Motor neuron (in vitro differentiated cells): ENCODE measurements at places on chromosomes 7 and 10.

GRCh38 chr7:44375926-44376342 lies 50.5 kb upstream of the CAMK2B start:
- ATAC-seq: peak; percentile 12

GRCh38 chr10:13631594-13631993 lies 44.8 kb downstream of the PRPF18 start:
- no peak for ATAC-seq

- no peak for ATAC-seq
Measured at GRCh38 chr7:28808796-28809533, 149.2 kb downstream of the TRIL start.

- no peak for ATAC-seq
Measured at GRCh38 chr7:139495580-139496125, 12.2 kb upstream of the KLRG2 start.

DNA sequence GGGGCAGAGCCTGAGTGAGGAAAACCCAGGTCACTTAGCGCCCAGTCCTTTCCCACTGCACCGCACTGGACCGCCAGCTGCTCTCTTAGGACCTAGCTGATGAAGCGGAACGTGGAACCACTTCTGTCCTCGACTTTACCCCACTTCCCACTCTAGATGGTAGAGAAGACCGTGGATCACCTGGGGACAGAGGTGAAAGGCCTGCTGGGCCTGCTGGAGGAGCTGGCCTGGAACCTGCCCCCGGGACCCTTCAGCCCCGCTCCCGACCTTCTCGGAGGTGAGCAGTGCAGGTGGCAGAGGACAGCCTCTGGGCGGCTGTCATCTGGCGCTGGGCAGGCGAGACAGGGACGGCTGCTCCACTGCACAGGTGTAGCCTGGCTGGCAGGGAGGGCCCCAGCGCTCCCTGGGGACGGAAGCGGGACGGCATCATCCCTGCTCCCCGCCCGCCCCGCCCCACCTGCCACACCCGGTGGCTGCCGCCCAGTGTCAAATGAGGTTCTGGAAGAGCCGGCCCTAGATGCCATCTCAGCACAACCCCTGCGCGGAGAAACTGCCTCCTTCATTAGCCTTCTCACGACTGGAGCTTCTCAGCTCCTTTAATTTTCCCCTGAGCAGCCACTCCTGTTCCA lies 11.7 kb downstream of the PLAC9 start:
- ATAC-seq: peak; percentile 15

- ATAC-seq: no peak
Measured at GRCh38 chr7:69228212-69228811, 370.0 kb upstream of the AUTS2 start.

DNA sequence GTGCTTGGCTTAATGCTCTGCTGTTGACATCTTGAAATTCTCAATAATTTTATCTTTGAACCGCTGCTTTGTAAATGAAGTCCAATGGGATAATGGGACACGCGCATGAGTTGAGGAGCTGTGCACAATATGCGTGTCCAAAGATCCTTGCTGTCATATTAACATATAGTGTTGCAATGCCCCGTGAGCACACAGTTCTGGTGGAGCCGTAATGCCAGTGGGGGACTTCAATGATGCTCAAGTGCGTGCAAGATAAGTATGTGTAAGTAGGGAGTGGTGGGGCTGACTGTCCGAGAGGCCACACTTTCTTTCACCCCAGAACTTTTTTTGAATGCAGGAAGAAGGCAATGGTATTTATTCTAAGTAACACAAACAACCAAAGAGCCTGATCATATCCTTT lies 77.4 kb upstream of the HPS1 start:
- no peak for ATAC-seq

- ATAC-seq: peak; percentile 40
Measured at GRCh38 chr10:90417029-90417428, 440.8 kb downstream of the HTR7 start.

GRCh38 chr10:131167036-131167860 lies 144.3 kb downstream of the TCERG1L start:
- ATAC-seq: no peak

- ATAC-seq: no peak
Measured at GRCh38 chr10:11869743-11870460, 46.7 kb downstream of the PROSER2 start.

GRCh38 chr7:35624299-35625186 lies 70.4 kb downstream of the HERPUD2 start:
- ATAC-seq: peak; percentile 82
